ENCODE measurements at places on chromosomes 16 and 17.
A peak's percentile ranks its signal among the peaks of the same experiment; 100 is the strongest.

DNA sequence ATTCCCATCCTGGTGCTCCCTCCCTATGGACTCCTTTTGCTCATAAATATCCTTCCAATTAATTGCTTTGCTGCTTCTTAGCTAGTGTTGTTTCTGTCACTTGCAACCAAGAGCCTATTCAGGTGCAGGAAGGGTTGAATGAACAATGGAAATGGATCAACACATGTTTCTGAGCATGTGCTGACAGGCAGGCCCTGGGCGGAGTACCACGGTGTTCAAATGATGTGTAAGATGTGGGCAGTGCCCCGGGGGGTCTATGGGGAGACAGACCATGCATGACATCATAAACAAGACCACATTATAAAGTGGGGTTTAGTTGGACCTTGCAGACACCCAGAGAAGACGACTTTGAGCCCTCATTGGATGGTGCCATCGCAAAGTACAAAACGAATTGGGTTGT is 48.4 kb upstream of the MEOX1 start:
- DNase-seq, result no peak

DNA sequence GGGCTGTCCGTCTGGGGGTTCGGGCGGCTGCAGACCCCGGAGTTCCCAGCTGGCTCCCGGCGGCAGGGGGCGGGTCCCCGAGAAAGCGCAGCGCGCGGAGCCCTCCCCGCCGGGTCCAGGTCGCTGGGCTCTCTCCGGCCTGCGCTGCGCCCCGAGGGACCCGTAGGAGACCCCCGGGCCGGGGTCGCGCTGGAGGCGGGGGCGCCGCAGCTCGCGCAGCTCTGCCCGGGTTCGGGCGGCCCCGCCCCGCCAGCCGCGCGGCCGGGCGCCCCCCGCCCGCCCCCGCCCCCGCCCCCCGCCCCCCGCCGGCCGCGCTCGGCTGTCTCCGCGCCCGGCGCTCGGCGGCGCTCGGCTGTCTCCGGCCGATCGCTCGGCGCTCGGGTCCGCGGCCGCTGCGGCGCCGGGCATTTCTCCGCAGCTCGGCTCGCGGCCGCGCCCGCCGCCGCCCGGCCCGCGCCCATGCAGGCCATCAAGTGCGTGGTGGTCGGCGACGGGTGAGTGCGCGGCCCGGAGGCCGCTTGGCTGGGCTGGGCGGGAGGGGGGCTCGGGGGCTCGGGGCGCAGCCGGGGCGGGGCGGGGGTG is at the start of gene RAC3:
TSS of gene RAC3 (plus strand) at position 376 of the 582 bp plus-strand sequence. CDS start at position 460, 84 bp downstream.
- DNase-seq, result peak; percentile 38

GRCh38 chr16:74297145-74297665 is 591 bp downstream of the PSMD7 start:
- no peak for DNase-seq

GRCh38 chr17:7260151-7260550 is 2.1 kb downstream of the CLDN7 start:
- DNase-seq, result no peak

DNA sequence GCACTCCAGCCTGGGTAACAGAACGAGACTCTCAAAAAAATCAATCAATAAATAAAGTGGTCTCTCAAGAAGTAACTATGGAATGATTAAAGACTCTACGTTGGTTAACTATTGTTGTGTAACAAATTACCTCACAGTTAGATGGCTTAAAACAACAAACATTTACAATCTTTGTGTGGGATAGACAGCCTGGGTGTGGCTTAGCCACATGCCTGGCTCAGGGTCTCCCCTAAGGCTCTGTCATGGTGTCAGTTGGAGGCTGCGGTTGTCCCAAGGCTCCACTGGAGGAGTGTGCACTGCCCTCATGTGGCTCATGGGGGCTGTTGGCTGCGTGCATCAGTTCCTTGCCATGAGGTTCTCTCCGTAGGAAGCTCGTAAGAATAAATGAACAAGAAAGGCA is 294.5 kb downstream of the SNX29 start:
- DNase-seq, result no peak

- no peak for DNase-seq
Measured at GRCh38 chr17:10415161-10415560, 6.6 kb downstream of the MYH8 start.

DNA sequence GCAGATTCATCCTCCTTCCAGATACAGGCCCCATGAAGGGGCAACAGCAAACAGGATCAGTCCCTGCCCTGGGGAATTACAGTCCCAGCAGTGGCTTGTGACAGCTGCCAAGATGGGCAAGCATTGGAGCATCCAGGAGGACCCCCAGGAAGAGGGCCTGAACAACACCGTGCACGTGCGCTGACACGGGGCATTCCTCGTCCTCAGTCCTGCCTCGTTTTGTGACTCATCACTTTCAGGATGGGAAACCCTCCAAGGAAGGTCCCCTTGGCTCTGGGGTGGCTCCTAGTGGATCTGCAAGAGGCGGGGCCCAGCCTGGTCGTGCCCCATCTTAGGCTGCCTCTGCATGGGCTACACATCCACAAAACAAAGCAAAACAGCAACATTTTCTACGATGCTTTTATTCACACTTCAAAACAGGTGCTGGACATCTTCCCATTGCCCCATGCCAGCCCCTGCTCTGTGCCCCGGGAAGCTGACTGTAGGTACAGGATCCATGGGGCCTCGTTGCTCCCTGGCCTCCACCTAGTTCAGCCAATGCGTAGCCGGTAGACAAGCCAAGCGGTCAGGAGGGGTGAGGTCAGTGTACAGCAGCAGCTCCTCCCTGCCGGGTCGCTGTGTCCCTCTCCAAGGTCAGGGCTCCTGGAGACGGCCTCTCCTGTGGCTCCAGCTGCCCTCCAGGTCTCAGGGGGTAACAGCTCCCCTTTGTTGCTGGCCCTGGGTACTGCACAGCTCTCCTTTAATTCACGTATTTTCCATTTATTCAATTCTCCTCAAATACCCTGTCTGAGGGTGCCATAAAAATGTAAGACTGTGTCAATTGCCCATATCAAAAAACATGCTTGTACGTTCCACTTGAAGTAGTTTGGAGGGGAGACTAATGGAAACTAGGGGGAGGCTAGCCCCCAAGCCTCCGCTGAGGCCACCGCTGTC is 32.2 kb downstream of the ACTG1 start:
- no peak for DNase-seq

DNA sequence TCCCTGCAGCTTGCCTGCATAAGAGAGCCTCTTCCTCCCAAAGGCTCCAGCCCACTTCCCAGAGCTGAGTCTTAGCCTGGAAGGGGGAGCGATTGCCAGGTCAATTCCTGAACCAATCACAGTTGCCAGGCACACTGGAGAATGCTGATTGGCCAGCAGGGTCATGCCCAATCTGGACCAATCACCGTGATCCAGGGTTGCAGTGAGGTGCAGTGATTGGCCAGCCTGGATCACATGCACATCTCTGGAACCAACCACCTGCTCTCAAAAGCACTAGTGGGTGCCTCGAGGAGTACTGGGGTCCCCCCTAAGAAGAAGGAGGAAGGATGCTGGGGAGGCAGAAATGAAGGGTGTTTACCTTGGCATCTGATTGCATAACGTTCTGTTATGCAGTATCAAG is 18.4 kb downstream of the NAGPA start:
- no peak for DNase-seq
